CD8-positive, alpha-beta memory T cell (primary cell): ENCODE measurements at places on chromosomes 4 and X.

GRCh38 chr4:47222276-47222675, 190.9 kb downstream of the GABRB1 start:
- DNase-seq = no peak
- H3K27me3 ChIP-seq = no peaks in the 10 kb centered on the region
- no peaks in the 10 kb centered on the region for H3K36me3 ChIP-seq

- no peaks in the 10 kb centered on the region for H3K36me3 ChIP-seq
- H3K4me1 ChIP-seq = no peaks in the 10 kb centered on the region
- no peak for DNase-seq
- H3K27ac ChIP-seq = no peak overlapping the region
- no peak overlapping the region for H3K4me3 ChIP-seq
Observed at GRCh38 chr4:121016611-121017010, 55.7 kb downstream of the NDNF start.

DNA sequence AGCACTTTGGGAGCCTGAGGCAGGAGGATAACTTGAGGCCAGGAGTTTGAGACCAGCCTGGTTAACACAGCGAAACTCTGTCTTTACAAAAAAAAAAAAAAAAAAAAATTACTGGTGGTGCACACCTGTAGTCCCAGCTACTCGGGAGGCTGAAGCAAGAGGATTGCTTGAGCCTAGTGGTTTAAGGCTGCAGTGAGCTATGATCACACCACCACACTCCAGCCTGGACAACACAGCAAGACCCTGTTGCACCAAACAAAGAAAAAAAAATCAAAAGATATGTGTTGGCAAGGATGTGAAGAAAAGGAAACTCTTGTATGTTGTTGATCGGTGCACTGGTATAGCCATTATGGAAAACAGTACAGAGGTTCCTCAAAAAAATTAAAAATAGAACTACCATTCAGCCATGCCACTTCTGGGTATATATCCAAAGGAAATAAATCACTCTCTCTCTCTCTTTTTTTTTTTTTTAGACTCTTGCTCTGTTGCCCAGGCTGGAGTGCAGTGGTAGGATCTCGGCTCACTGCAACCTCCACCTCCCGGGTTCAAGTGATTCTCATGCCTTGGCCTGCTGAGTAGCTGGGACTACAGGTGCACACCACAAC, 15.2 kb downstream of the SH3D19 start:
- H3K4me1 ChIP-seq = no peaks in the 10 kb centered on the region
- H3K27me3 ChIP-seq = no peaks in the 10 kb centered on the region
- no peak overlapping the region for H3K27ac ChIP-seq
- no peak overlapping the region for H3K4me3 ChIP-seq
- no peaks in the 10 kb centered on the region for H3K36me3 ChIP-seq

- H3K4me1 ChIP-seq = no peaks in the 10 kb centered on the region
- no peak overlapping the region for H3K27ac ChIP-seq
- no peaks in the 10 kb centered on the region for H3K27me3 ChIP-seq
Observed at GRCh38 chrX:39911278-39911897, 186.4 kb downstream of the BCOR start.

- H3K4me1 ChIP-seq = no peaks in the 10 kb centered on the region
- no peaks in the 10 kb centered on the region for H3K27me3 ChIP-seq
- no peak for DNase-seq
- H3K36me3 ChIP-seq = no peaks in the 10 kb centered on the region
- no peak overlapping the region for H3K4me3 ChIP-seq
- no peak overlapping the region for H3K27ac ChIP-seq
Observed at GRCh38 chrX:140346729-140347128, 158.1 kb downstream of the SOX3 start.

- no peak overlapping the region for H3K27ac ChIP-seq
- H3K4me3 ChIP-seq = no peak overlapping the region
- H3K36me3 ChIP-seq = no peaks in the 10 kb centered on the region
- no peaks in the 10 kb centered on the region for H3K4me1 ChIP-seq
- no peaks in the 10 kb centered on the region for H3K27me3 ChIP-seq
Observed at GRCh38 chrX:9227276-9227675, 193.3 kb upstream of the FAM9B start.

DNA sequence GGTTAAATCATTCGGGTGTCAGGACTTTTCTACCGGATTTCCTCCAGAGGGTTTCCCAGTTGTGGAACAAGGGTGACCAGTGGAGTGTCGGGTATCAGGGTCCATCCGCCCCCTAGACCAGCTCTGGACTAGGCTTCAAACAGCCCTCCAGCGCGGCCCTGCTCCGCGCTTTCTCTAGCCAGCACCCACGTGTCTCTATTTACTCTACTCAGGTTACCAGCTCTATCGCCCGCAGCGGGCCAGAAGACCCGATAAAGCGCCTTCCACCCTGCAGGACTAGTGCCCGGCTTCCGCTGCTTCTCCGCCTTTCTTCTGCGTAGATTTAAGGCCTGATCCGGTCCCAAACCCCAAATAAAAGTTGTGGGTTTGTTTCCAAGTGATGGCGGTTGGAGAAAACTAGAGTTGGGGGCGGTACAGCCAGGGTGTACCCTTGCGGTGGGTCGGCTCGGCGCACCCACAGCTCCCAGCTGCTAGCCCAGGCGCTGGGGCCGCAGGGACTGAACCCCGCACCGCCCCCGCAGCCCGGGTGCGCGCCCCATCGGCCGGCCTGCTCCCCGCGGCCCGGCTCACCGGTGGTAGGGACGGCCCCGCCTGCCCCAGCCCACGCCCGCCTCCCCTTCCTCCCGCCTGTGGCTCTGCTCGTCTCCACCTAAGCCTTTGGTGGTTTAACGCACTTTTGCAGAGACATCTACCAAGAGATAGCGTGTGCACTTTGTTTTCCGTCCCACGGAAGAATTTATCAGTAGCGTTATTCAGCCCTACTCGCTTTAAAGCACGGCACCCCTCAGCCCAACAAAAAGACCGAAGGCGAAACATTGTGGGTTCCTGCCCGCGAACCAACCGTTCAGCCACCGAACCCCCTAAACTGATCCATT, 2.1 kb downstream of the LEF1 start:
- H3K27me3 ChIP-seq = no peaks in the 10 kb centered on the region
- no peak for DNase-seq
- peak overlapping the region; percentile 69 for H3K4me3 ChIP-seq
- peak overlapping the region; percentile 34 for H3K27ac ChIP-seq
- peaks cover 5% of the 10 kb centered on the region for H3K36me3 ChIP-seq
- peaks cover 24% of the 10 kb centered on the region for H3K4me1 ChIP-seq

DNA sequence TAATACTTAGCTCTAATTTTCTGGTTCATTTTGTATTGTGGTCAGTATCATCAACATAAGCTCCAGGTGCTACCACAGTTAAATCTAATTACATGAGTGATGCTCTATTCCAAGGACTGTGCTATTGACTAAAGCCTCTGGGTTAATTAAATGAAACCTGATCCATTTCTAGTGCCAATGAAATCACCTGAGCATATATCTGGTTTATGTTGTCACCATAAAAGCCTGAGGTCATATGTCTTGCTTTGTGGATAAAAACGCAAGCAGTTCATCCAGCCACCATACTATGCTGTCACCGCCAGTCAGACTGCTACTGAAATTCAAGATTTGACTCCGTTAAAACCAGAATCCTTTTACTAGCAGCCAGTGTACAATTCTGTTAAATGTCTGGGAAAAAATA, 64.2 kb upstream of the ZNF518B start:
- H3K27me3 ChIP-seq = no peaks in the 10 kb centered on the region
- no peaks in the 10 kb centered on the region for H3K36me3 ChIP-seq
- DNase-seq = no peak

DNA sequence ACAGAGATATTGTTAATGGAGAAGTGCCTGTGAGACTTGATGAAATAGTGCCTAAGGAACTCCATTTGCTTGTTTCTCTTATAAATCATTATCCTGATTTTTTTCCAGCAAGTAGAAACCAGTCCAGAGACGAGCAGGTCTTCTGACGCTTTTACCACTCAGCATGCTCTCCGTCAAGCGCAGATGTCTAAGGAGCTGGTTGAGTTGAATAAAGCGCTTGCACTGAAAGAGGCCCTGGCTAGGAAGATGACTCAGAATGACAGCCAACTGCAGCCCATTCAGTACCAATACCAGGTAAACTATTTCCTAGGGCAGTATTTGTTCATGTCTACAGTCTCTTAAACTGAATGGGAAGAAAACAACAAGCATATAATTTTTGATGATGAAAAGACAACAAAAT, 63.6 kb downstream of the KIF4A start:
- H3K27ac ChIP-seq = no peak overlapping the region
- H3K27me3 ChIP-seq = no peaks in the 10 kb centered on the region
- no peak overlapping the region for H3K4me3 ChIP-seq
- H3K36me3 ChIP-seq = no peaks in the 10 kb centered on the region
- no peaks in the 10 kb centered on the region for H3K4me1 ChIP-seq

DNA sequence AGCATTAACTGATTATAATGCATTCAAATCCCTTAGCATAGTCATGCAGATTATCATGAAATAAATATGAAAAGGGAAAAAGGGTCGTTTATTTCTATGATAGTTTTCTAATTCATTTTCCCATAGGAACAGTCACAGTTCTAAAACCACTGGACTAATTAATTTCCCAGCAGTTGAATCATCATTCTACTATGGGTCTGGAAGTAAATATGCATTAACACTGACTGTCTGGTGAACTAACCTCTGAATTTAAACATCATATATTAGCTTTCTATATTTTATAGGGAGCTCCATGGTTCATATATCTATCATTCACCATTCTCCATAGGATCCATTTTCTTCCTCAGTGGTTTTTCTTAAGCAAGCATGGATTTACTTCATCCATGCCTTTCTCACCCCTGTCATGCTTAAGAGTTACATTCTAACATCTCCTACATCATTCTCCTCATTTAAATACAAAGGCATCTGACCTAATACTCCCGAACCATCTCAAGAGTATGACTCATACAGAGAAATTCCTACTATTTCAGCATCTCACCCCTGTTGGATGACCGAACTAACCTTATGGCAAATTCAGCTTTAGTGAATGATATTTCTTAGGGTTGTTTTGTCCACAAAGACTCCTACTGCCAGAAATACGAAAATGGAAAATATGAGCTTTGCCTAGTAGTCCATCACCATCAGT, 198.7 kb upstream of the ADAMTS3 start:
- H3K27me3 ChIP-seq = no peaks in the 10 kb centered on the region
- H3K36me3 ChIP-seq = no peaks in the 10 kb centered on the region
- DNase-seq = no peak
- H3K4me3 ChIP-seq = no peak overlapping the region

- H3K27me3 ChIP-seq = no peaks in the 10 kb centered on the region
- H3K4me1 ChIP-seq = no peaks in the 10 kb centered on the region
- no peak for DNase-seq
Observed at GRCh38 chr4:98620087-98620784, 38.2 kb downstream of the TSPAN5 start.

DNA sequence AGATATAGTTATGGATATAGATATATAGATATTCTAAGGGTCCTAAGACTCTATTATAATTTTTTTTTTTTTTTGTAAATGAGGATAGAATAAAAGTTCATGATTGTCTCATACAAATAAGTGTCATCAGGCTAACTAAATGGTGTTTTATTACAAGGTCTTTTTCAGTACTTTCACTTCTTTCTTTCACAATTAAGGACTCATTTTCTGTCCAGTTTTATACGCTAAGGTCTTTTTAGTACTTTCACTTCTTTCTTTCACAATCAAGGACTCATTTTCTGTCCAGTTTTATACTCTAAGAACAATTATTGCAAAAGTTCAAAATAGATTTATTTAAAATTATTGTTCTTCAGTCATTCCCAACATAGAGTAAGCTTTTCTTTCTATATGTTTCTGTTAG, 32.7 kb downstream of the RUFY3 start:
- no peaks in the 10 kb centered on the region for H3K27me3 ChIP-seq
- H3K27ac ChIP-seq = no peak overlapping the region
- DNase-seq = no peak

DNA sequence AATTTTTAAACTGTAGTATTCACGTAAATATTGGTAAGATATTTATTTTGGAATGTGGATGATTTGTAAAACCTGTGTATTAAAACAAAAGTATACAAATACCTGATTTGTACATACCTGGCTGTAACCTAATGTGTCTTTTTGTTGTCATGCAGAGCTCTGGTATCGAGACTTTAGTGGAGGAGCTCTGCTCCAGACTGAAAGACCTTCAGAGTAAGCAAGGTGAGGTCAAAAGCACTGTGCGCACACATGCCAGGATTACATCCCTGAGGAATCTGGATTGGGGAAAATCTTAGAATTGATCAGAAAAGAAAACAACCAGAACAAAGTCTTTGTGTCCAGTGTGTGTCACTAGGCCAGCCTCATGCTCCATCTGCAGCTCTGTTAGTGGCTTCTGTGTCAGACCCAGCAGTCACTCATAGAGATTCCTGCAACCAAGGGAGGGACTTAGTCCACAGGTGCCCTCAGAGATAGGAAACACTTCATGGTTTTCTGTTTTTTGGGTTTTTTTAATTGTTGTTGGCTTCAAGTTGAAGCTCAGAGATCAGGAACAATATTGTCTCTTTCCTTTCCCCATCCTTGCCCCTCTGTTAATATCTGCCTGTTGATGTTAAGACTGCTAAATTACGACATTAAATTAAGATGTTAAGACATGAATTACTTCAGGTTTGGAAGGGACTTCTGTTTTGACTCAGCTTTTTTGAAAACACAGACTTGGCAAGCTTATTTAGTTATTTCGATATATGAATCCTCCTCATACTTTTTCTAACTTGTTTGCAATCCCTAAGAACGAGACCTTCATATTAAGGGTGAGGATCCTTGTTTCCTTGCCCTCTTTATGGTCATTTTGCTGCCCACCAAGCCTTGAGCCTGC, 52.4 kb upstream of the TBC1D14 start:
- H3K4me3 ChIP-seq = no peak overlapping the region
- H3K4me1 ChIP-seq = peaks cover 3% of the 10 kb centered on the region
- peaks cover 16% of the 10 kb centered on the region for H3K36me3 ChIP-seq
- no peaks in the 10 kb centered on the region for H3K27me3 ChIP-seq
- no peak for DNase-seq
- H3K27ac ChIP-seq = no peak overlapping the region

- no peak overlapping the region for H3K27ac ChIP-seq
- DNase-seq = peak; percentile 37
- no peak overlapping the region for H3K4me3 ChIP-seq
- H3K27me3 ChIP-seq = no peaks in the 10 kb centered on the region
Observed at GRCh38 chr4:856225-856901, 30.4 kb upstream of the CPLX1 start.

- no peaks in the 10 kb centered on the region for H3K36me3 ChIP-seq
- no peaks in the 10 kb centered on the region for H3K27me3 ChIP-seq
- DNase-seq = no peak
- peaks cover 40% of the 10 kb centered on the region for H3K4me1 ChIP-seq
- no peak overlapping the region for H3K27ac ChIP-seq
- H3K4me3 ChIP-seq = no peak overlapping the region
Observed at GRCh38 chrX:13717700-13718472, 16.5 kb downstream of the TRAPPC2 start.

DNA sequence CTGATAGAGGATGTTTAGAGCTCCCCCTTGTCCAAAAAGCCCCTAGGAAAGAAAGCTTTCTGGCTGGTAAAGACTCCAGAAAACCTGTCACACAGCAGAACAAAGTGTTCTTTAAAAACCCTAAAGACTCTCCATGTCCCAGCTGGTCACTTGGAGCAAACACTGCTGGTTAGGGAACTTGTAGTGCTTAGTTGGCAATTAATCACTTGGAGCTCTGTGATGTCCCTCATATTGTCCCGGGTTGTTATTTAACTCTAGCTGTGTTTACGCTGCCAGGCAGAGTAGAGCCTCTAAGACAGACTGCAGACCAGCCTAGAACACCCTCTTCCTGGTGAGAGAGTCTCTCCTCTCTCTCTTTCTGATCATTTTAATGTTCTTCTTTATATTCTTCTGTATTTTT, 267.3 kb downstream of the BCOR start:
- no peaks in the 10 kb centered on the region for H3K36me3 ChIP-seq
- no peaks in the 10 kb centered on the region for H3K4me1 ChIP-seq
- no peak overlapping the region for H3K27ac ChIP-seq
- H3K4me3 ChIP-seq = no peak overlapping the region
- H3K27me3 ChIP-seq = no peaks in the 10 kb centered on the region

GRCh38 chrX:38860106-38861013, 59.1 kb downstream of the MID1IP1 start:
- no peak overlapping the region for H3K27ac ChIP-seq
- DNase-seq = no peak
- H3K4me3 ChIP-seq = no peak overlapping the region
- no peaks in the 10 kb centered on the region for H3K36me3 ChIP-seq
- no peaks in the 10 kb centered on the region for H3K27me3 ChIP-seq
- H3K4me1 ChIP-seq = no peaks in the 10 kb centered on the region
